CD4-positive, CD25-positive, alpha-beta regulatory T cell (primary cell): ENCODE measurements at places on chromosomes 6 and 20.

DNA sequence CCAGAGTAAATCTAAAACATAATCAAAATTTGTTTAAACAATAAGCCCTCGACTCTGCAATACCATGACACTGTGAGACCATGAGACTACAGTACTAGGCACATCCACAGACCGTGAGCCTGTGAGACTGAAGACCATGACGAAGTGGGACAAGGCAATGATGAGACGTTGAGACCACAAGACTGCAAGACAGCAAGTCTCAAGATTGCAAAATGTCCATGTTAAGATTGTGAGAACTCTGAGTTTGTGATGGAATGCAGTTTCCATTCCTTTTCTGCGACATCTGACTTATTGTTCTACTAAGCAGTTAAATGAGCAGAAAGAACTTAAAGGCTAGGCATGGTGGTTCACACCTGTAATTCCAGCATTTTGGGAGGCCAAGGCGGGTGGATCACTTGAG is 102.1 kb upstream of the PHACTR1 start:
- no peak overlapping the region for H3K4me3 ChIP-seq
- no peaks in the 10 kb centered on the region for H3K36me3 ChIP-seq
- no peak overlapping the region for H3K27ac ChIP-seq
- H3K4me1 ChIP-seq: no peaks in the 10 kb centered on the region
- no peaks in the 10 kb centered on the region for H3K27me3 ChIP-seq

DNA sequence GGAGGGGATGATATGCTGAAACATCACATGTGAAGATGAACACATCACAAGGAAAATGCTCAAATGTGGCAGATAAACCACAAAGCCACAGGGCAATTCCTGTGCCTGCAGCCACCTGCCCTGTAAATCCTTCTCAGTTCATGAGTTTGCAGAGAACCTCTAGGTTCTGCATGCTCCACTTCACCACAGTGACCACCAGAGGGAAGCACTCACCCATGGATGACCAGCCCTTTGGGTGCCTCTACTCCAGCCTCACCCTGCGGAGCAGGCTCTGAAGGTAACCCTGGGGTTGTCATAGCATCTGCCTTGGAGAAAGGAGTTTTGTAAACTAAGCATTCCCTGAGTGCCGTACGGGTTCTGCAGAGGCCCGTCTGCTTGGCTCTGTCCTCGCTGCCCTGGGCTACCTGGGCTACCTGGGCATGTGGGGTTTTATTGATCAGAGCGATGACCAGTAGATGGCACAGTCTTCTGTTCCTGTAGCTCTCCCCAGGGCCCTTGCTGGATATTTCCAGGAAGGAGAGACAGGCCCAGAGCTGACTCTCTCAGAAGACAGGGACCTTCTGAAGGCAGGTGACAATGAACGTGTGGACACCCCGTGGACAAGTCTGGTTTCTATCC is 31.7 kb upstream of the CST1 start:
- no peaks in the 10 kb centered on the region for H3K27me3 ChIP-seq
- H3K27ac ChIP-seq: no peak overlapping the region
- H3K4me3 ChIP-seq: no peak overlapping the region
- no peaks in the 10 kb centered on the region for H3K36me3 ChIP-seq

- no peaks in the 10 kb centered on the region for H3K36me3 ChIP-seq
- no peaks in the 10 kb centered on the region for H3K4me1 ChIP-seq
- H3K4me3 ChIP-seq: no peak overlapping the region
- no peaks in the 10 kb centered on the region for H3K27me3 ChIP-seq
- H3K27ac ChIP-seq: no peak overlapping the region
Measured at GRCh38 chr20:38226553-38226952, 34.0 kb downstream of the KIAA1755 start.

DNA sequence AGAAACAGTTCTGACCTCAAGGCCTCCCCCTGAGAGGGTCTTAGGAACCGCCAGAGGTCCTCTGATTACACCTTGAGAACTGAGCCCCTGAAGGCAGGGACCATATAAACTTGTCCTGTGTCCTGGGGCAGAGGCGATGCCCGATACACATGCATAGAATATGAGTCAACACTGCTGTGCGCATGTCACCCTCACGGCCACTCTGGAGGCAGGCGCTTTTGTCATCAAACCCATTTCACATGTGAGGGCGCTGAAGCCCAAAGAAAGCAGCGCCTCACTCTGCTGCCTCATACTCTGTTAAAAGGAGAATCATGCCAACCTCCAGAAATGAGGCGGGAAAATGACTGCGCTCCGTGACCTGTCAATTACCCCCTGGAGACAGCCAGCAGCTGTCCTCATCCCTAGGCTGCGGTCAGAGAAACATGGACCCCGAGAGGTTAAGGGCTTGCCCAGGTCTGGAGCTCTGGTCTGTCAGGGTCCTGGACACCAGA is 158.3 kb downstream of the GRM4 start:
- H3K27me3 ChIP-seq: no peaks in the 10 kb centered on the region
- H3K36me3 ChIP-seq: no peaks in the 10 kb centered on the region
- no peak overlapping the region for H3K4me3 ChIP-seq
- DNase-seq: no peak
- no peak overlapping the region for H3K27ac ChIP-seq

DNA sequence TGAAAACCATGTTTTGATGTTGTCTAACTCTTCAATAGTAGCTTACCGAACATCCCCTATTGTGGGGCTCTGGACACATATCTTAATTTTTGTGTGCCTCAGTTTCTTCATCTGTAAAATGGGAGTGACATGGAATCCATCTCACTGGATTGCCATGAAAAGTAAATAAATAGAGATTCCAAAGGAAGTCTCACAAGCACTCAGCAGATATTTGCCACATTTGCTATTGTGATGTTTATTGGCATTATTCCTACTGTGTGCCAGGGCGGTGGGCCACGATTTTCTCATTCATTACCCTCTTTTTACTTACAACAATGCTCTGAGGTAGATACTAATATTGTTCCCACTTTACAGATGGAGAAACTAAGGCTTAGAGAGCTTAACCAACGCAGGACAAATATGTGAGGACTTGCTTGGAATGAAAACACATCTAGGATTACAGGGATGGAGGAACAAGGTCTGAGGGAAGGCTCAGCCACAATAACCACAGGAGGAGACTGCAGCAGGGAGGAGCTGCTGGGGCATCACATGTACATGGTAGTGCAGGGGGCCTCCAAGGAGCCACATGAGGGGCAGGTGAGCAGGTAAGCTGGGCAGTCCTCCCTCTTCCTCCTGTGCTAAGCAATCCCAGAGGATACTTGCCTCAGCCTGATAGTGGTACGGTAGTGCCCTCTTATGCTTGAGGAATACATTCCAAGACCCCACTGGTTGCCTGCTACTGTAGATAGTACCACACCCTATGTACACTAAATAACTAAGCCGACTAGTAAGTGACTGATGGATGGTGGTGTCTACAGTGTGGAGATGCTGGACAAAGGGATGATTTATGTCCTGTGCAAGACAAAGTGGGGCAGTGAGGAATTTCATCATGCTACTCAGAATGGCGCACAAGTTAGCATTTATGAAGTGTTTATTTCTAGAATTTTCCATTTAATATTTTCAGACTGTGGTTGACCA is 176.9 kb downstream of the FOXA2 start:
- no peak for DNase-seq
- H3K4me1 ChIP-seq: no peaks in the 10 kb centered on the region
- no peak overlapping the region for H3K4me3 ChIP-seq
- peaks cover 2% of the 10 kb centered on the region for H3K27me3 ChIP-seq
- H3K27ac ChIP-seq: no peak overlapping the region

DNA sequence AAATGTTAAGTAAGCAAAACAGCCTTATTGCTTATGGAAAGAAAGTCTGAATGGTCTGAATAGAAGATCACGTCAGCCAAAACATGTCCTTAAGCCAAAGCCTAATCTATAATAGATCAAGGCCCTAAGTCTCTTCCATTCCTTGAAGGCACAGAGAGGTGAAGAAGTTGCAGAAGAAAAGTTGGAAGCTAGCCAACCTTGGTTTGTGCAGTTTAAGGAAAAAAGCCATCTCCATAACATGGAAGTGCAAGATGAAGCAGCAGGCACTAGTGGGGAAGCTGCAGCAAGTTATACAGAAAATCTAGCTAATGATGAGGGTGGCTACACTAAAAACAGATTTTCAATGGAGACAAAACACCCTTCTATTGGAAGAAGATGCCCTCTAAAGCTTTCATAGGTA is 29.1 kb downstream of the LRRN4 start:
- no peak overlapping the region for H3K4me3 ChIP-seq
- peaks cover 27% of the 10 kb centered on the region for H3K36me3 ChIP-seq
- no peak overlapping the region for H3K27ac ChIP-seq
- H3K27me3 ChIP-seq: no peaks in the 10 kb centered on the region
- H3K4me1 ChIP-seq: no peaks in the 10 kb centered on the region
- no peak for DNase-seq

DNA sequence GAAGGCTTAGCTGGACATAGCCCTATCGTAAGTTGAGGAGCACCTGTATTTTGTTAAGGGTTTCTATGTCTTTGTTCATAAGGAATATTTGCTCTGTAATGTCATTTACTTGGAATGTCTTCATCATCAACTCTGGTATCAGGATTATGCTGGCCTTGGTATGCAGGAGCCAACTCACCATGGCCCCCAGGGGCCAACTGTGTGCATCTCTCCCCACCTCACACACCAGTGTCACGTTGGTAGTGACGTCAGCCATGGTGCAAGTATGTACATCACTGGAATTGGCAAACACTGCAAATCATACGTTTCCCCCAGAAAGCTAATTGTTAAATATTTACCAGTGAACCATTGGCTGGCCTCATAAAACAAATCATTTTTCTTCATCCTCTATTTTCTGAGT is 70.8 kb downstream of the YTHDF1 start:
- H3K4me3 ChIP-seq: no peak overlapping the region
- peaks cover 3% of the 10 kb centered on the region for H3K27me3 ChIP-seq
- no peak overlapping the region for H3K27ac ChIP-seq
- no peak for DNase-seq

GRCh38 chr6:161853657-161854056 is 579.8 kb upstream of the AGPAT4 start:
- no peaks in the 10 kb centered on the region for H3K4me1 ChIP-seq
- no peak for DNase-seq
- H3K27ac ChIP-seq: no peak overlapping the region
- no peak overlapping the region for H3K4me3 ChIP-seq
- H3K27me3 ChIP-seq: no peaks in the 10 kb centered on the region

GRCh38 chr6:98574984-98575383 is 259.4 kb upstream of the POU3F2 start:
- H3K27me3 ChIP-seq: no peaks in the 10 kb centered on the region
- DNase-seq: no peak
- no peaks in the 10 kb centered on the region for H3K4me1 ChIP-seq
- no peak overlapping the region for H3K27ac ChIP-seq
- no peaks in the 10 kb centered on the region for H3K36me3 ChIP-seq
- H3K4me3 ChIP-seq: no peak overlapping the region

DNA sequence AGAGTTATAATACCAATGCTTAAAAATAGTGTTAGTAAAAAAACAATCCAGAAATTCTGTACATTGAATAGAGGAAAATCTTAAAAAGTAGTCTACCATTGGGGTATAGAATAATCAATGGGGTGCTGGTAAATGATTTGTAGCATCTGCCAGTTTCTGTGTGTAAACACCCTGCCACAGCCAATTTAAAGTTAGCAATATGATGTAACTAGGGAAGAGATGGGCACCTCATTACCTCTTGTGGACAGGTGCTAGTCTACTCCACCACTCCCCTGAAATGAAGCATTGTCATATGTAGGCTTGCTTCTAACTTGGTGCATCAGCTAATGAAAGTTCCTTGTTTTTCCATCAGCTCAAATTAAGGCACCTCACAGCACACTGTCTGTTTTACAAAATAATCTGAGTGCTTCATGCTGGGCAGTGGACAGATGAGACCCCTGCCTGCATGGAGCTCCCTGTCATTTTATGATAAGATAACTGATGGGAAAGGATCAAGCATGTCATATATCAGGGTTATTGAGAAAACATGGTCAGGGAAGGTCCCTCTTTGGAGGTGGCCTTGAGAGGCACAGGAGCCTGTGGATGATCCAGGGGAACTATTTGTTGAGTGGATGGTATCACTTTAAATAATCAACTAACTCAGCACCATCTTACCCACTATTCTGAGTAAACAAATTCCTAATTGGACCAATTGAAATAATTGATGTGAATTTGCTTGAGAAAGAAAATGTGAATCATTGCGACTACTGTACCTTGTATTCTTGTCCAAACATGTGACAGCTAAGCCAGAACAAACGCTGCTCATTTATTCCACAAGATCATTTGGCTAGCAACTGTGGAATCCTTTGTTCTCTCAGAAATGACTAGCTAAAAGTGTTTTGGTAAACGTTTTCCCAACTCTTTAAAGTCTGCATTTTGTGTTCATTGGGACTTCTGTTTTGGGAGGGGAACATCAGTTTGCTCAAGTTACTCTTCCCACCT is 45.9 kb upstream of the CSE1L start:
- H3K27ac ChIP-seq: no peak overlapping the region
- H3K4me1 ChIP-seq: no peaks in the 10 kb centered on the region
- H3K27me3 ChIP-seq: no peaks in the 10 kb centered on the region

- no peaks in the 10 kb centered on the region for H3K4me1 ChIP-seq
- H3K36me3 ChIP-seq: no peaks in the 10 kb centered on the region
- H3K27me3 ChIP-seq: no peaks in the 10 kb centered on the region
- H3K4me3 ChIP-seq: no peak overlapping the region
Measured at GRCh38 chr6:162785632-162786242, 58.0 kb downstream of the PACRG start.

- H3K27me3 ChIP-seq: no peaks in the 10 kb centered on the region
- H3K27ac ChIP-seq: no peak overlapping the region
- H3K4me3 ChIP-seq: no peak overlapping the region
Measured at GRCh38 chr20:45323731-45324130, 15.6 kb upstream of the MATN4 start.

- no peaks in the 10 kb centered on the region for H3K27me3 ChIP-seq
- no peaks in the 10 kb centered on the region for H3K36me3 ChIP-seq
- H3K27ac ChIP-seq: no peak overlapping the region
- no peak for DNase-seq
- H3K4me1 ChIP-seq: no peaks in the 10 kb centered on the region
Measured at GRCh38 chr20:62682912-62683517, 25.6 kb upstream of the NTSR1 start.

DNA sequence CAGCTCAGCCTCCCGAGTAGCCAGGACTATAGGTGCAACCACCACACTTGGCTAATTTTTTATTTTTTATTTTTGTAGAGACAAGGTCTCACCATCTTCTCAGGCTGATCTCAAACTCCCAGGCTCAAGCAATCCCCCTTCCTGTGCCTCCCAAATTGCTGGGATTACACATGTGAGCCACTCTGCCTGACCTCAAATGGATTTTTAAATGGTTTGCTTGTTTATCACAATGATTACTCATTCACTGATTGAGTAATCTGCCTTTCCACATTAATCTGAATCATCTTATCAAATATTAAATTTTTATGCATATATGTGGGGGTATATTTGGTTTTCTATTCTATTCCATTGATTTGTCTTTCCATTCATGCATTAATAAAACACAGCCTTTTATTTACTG is 9.4 kb upstream of the KHDC1L start:
- no peaks in the 10 kb centered on the region for H3K27me3 ChIP-seq
- H3K36me3 ChIP-seq: no peaks in the 10 kb centered on the region
- DNase-seq: no peak
- H3K4me1 ChIP-seq: no peaks in the 10 kb centered on the region
- H3K4me3 ChIP-seq: no peak overlapping the region
